ENCODE measurements at places on chromosomes 13 and 19. TPM values are rescaled to one million over a fixed set of nuclear protein-coding genes. Genes with fewer than 3 reads are reported as not detected.

GRCh38 chr13:46603165-46603603 lies 50.2 kb downstream of the LRCH1 start:
- H3K4me1 ChIP-seq = peaks cover 33% of the 10 kb centered on the region
- peaks cover 6% of the 10 kb centered on the region for H3K36me3 ChIP-seq
- H3K4me3 ChIP-seq = no peak overlapping the region
- DNase-seq = no peak
- no peak overlapping the region for H3K27ac ChIP-seq

GRCh38 chr13:111661776-111662175 lies 341.3 kb downstream of the TEX29 start:
- peaks cover 2% of the 10 kb centered on the region for H3K27me3 ChIP-seq
- no peak for DNase-seq
- H3K27ac ChIP-seq = no peak overlapping the region
- H3K36me3 ChIP-seq = no peaks in the 10 kb centered on the region
- H3K4me3 ChIP-seq = no peak overlapping the region
- peaks cover 21% of the 10 kb centered on the region for H3K4me1 ChIP-seq

DNA sequence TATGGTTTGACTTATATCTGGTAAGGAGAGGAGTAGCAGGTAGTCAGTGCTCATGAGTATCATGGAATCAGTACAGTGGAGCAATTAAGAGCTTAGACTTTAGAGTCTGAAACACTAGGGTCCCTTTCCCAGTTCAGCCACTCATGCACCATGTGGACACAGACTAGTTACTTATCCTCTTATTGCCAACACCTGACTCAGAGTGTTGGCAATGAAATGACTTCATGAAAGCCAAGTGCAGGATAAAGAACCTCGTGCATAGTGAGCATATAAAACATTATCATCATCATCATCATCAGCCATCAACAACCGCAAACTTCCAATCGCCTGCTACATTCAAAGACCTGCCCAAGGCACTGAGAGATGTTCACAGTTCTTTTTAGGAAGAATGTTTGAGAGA lies 164.2 kb downstream of the FOXO1 start:
- peaks cover 21% of the 10 kb centered on the region for H3K4me1 ChIP-seq
- H3K27me3 ChIP-seq = no peaks in the 10 kb centered on the region
- no peaks in the 10 kb centered on the region for H3K36me3 ChIP-seq
- H3K4me3 ChIP-seq = no peak overlapping the region

GRCh38 chr13:79880818-79881217 lies 399.9 kb downstream of the NDFIP2 start:
- no peak for DNase-seq
- no peaks in the 10 kb centered on the region for H3K27me3 ChIP-seq
- 0 out of 2 replicates have a peak, but pooled peaks cover 8% of the 10 kb centered on the region for H3K36me3 ChIP-seq
- no peak overlapping the region for H3K4me3 ChIP-seq
- no peak overlapping the region for H3K27ac ChIP-seq

GRCh38 chr19:2543463-2544442 lies 67.8 kb downstream of the GADD45B start:
- H3K27me3 ChIP-seq = peaks cover 3% of the 10 kb centered on the region
- H3K36me3 ChIP-seq = no peaks in the 10 kb centered on the region
- H3K27ac ChIP-seq = peak overlapping the region; percentile 97
- peaks cover 41% of the 10 kb centered on the region for H3K4me1 ChIP-seq
- DNase-seq = peak; percentile 91

GRCh38 chr13:106407338-106407737 lies 128.1 kb downstream of the EFNB2 start:
- H3K4me3 ChIP-seq = no peak overlapping the region
- no peak overlapping the region for H3K27ac ChIP-seq
- H3K36me3 ChIP-seq = no peaks in the 10 kb centered on the region
- no peak for DNase-seq
- H3K27me3 ChIP-seq = peaks cover 45% of the 10 kb centered on the region

GRCh38 chr13:92136449-92137155 lies 738.2 kb downstream of the GPC5 start:
- no peaks in the 10 kb centered on the region for H3K36me3 ChIP-seq
- DNase-seq = no peak
- H3K4me3 ChIP-seq = no peak overlapping the region
- no peak overlapping the region for H3K27ac ChIP-seq
- H3K27me3 ChIP-seq = no peaks in the 10 kb centered on the region
- no peaks in the 10 kb centered on the region for H3K4me1 ChIP-seq

- no peak for DNase-seq
- H3K27me3 ChIP-seq = peaks cover 36% of the 10 kb centered on the region
- no peak overlapping the region for H3K4me3 ChIP-seq
- H3K4me1 ChIP-seq = peaks cover 13% of the 10 kb centered on the region
- H3K27ac ChIP-seq = no peak overlapping the region
Observed at GRCh38 chr13:22076658-22077057, 405.8 kb downstream of the FGF9 start.

DNA sequence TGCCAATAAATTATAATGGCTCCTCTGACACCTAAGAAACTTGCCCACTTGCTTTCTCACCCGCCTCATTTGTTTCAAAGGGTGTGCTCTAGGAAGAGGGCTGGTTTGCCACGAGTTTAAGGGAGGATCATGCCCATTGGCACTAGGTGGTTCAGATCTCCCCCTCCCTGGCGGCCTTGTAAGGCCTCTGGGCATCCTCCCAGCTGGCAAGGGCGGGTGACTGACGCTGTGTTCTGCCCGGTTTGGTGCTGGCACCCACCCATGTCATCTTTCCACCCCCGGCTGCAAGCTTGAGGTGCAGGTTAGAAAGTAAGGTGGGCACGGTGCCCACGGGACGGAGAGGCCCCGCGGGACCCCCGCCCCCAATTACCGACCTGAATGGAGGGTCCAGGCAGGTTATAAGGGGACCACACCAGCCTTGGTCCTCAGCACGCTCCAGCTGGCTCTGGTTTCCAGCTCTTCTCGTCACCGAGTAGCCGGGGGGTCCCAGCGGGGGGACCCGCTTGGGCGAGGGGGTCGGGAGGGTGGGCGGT lies 90.4 kb downstream of the PTPRS start:
- H3K27me3 ChIP-seq = no peaks in the 10 kb centered on the region
- no peak overlapping the region for H3K27ac ChIP-seq

NBEA gene
- total RNA-seq = 19.4 TPM

All from WTC11 (cell line).